ENCODE measurements at places on chromosomes 7 and 10.

DNA sequence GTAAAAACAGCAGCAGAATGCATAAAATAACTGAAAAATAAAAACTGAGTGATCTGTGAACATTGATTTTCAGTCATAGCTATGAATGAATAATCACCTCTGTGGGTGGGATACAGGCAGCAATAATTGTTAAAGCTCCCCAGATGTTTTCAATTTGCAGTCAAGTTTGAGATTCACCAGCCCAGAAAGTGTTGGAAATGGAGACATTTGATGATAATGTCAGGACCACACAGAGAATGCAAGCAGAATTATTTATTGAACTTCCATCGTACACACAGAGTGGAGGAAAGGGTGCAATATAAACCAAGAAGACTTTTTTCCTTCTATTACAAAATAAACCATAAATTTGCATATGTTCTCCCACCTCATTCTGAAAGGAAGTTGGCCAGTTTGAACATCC lies 601.7 kb downstream of the ANKRD7 start:
- DNase-seq = no peak

DNA sequence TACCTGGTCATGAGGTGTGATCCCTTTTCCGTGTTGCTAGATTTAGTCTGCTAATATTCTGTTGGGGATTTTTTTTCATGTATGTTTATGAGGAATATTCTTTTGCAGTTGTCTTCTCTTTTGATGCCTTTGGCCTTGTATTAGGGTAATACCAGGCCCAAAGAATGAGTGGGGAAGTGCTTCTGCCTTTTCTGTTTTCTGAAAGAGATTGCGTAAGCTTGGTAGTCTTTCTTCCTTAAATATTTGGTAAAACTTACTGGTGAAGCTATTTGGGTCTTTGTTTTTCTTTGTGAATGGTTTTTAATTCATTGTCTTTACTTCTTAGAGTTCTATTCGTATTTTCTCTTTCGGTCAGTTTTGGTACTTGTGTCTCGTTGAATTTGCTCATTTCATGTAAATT lies 51.1 kb downstream of the SHH start:
- DNase-seq = no peak

- DNase-seq = no peak
Observed at GRCh38 chr10:104331208-104331838, 6.9 kb downstream of the ITPRIP start.

DNA sequence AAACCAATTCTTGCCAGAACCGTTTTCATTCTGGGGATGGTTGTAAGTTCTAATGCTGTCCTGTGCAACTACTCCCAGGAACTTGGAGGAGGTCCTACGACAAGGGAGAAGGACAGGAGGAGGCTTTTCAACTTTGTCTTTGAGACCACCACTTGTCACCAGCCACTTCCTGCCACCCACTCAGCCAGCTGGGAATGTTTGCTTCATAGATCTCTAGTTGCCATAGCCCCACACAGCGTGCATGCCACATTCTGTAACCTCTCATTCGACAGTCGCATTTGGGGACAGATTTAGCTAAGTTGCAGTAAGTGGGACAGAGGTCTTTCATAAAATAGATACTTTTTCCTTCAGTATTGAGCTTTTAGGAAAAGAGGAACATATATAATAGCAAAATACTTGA lies 78.0 kb downstream of the TAF3 start:
- no peak for DNase-seq

GRCh38 chr10:88234297-88234696 lies 348.8 kb downstream of the RNLS start:
- no peak for DNase-seq

- DNase-seq = no peak
Observed at GRCh38 chr10:90306187-90306586, 551.7 kb downstream of the HTR7 start.

GRCh38 chr10:77629775-77630506 lies 7.7 kb downstream of the KCNMA1 start:
- no peak for DNase-seq

- no peak for DNase-seq
Observed at GRCh38 chr10:12961416-12962205, 39.9 kb downstream of the CCDC3 start.
